ENCODE measurements at places on chromosomes 11 and 22. TPM values are rescaled to one million over a fixed set of nuclear protein-coding genes. Genes with fewer than 3 reads are reported as not detected.
A peak's percentile ranks its signal among the peaks of the same experiment; 100 is the strongest.

Gene NUDT8
- 21.8 TPM for total RNA-seq

Gene OR6A2
- 1.0 TPM for total RNA-seq

Gene ZNF280B
- 1.0 TPM for total RNA-seq

GRCh38 chr11:66080055-66080817, 10.2 kb downstream of the PACS1 start:
- peak; percentile 58 for DNase-seq

DNA sequence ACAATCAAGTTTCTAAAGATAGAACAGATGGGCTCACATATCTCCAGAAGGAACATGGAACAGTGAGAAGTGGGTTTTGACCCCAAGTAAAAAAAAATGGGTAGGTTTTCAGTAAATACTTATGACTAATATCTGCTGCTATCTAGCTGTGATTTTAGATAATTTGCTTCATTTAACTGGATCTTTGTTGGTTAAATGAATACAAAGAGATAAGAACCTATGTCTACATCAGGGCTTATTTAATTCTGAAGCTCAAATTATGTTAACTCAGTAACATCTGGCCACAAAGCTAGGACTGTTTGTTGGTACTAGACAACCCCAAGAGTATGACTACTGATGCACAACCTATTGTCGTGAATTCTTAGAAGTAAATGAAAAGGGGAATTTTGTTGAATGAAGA, 144.4 kb upstream of the SESN3 start:
- DNase-seq = no peak

- no peak for DNase-seq
Measured at GRCh38 chr11:94638902-94639373, 71.8 kb downstream of the PIWIL4 start.

DNA sequence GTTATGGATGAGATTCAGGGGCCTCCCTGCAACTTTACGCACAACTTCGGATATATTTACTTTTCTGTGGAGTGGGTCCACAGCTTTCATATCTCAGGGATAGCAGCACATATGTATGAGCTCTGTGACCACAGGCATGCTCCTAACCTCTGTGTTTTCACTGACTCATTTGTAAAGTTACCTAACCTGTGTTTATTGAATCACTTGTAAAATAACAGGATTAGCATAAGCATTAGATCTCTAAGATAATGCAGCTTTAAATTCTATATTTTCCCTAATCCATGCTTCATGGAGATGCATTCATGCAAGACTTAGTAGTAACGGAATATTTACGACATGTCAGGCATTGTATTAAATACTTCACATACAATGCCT, 47.9 kb upstream of the DDI1 start:
- DNase-seq = no peak

GRCh38 chr11:122754553-122755322, 83.6 kb upstream of the CRTAM start:
- DNase-seq = peak; percentile 13

DNA sequence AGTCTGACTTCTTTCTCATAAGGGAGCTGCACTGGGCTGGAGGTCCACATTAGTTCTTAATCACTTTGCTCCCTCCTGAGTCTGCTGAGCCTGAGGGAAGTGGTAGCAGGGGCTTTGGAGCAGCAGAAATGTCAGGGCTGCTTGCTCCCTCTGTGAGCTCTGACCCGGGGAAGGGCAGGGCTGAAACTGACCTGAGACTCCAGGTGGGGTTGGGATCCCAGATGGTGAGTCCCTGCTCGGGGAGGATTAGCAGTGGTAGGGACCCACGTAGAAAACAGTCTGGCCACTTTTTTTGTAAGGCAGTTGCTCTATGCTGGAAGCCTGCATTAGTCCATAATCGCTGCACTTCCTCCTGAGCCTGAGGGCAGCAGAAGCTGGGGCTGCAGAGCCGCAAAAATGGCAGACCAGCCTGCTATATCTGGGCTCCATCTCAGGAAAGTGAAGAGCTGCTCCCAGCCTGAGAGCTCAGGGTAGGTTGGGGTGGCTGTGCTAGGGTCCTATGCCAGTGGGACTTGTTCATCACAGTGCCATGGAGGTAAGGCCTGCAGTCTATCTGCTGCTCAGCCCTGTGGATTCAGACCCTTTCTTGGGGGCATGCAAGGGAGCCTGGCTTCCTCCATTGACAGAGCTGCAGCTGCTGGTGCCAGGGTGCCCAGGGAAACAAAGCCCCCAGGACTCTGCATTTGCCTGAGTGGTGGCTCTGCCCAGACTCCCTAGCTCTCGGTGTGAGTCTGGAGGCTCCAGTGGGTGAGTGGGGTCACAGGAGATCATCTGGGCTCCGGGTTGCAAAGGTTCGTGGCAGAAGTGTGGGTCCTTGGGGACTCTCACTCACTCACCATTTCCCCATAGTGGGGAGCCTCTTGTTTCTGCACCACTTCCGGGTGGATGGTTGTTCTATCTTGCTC, 854.3 kb downstream of the LUZP2 start:
- no peak for DNase-seq

GRCh38 chr11:127066401-127067090, 66.0 kb upstream of the KIRREL3 start:
- DNase-seq = no peak

- no peak for DNase-seq
Measured at GRCh38 chr11:125373426-125374391, 122.4 kb downstream of the FEZ1 start.

GRCh38 chr22:37237371-37238268, 6.4 kb downstream of the RAC2 start:
- DNase-seq = no peak

GRCh38 chr11:111548525-111548924, 8.0 kb downstream of the LAYN start:
- DNase-seq = no peak

- no peak for DNase-seq
Measured at GRCh38 chr11:62505440-62506091, 41.0 kb downstream of the AHNAK start.

DNA sequence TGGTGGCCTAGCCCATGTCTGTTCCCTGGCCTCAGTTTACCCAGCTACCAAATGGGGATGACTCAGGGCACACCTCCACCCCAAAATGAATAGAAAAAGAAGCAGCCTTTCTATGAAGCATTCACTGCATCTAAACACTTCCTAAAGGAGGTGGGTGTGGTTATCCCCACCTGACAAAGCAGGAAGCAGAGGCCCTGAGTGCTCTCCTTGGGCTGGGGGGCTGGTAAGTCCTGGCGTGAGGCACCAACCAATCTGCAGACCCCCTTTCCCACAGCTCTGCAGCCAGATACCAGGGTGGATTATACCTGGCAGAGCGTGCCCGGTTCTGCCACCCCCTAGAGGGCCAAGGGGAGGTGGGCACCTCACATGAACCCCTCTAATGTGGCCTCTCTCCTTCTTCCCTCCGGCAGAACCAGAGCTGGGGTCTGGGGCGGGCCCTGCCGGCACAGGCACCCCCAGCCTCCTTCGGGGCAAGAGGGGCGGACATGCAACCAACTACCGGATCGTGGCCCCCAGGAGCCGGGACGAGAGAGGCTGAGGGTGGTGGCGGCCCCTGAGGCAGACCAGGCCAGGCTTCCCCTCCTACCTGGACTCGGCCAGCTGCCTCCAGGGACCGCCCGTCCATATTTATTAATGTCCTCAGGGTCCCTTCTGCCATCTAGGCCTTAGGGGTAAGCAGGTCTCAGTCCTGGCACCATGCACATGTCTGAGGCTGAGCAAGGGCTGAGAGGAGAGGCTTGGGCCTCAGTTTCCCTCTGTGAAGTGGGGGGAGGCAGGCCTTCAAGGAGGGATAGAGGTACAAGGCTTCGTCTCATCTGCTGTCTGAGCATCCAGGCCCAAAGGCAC, 9.2 kb downstream of the RHBDD3 start:
- DNase-seq = no peak

DNA sequence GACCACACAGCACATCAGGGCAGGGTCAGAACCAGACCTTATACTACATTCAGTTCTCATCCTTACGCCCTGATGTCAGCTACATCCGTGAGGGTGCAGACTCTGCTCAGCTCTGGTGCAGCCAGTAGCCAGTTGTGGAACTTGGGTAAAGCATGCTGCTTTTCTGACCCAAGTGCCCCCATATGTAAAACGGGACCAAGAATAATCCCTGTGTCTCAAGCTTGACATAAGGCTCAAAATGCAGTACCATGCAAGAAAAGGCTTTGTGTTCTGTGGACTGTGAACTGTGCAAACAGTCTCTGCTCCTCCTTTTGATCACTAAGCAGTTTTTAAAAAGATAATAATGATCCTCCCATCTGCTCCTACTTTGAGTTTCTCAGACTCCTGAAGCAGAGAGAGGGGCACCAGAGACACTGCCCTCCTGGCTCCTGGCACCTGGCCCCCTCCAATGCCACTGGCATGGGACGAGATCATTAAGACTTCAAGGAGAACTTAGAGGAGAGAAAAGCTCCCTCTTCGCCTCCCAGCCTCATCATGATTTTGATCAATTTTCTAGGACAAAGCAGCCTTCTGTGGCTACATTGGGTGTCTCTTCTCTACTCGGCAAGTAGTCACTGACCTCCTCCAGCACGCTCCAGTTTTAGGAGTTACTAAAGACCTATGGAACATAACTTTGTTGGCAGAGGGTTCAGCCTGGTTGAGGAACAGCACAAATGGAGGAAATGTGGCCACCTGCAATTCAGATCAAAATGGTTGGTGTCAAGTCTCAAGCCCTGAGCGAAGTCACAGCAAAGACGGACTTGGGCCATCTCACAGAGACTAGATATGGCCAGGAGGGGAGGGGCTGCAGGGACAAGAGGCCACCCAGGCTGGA, 23.9 kb downstream of the IL10RA start:
- DNase-seq = no peak

DNA sequence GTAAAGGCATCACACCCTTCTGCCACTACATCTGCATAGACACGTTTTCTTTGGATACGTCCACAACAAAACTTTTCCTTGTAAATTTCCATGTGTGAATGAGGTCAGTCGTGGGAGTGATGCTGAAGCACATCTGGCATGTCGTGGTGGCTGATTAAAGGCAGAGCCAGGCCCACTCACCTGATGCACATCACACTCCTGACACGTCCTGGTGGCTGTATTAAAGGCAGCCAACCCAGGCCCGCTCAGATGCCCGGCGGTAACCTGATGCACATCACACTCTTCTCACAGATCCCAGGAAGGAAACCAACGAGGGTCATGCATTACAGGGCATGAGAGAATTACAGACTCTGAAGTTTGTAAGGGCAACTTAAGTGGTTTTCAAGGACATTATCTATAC, 321.6 kb upstream of the B3GAT1 start:
- no peak for DNase-seq
